H4 (cell line): ENCODE measurements at places on chromosomes 4 and X.

DNA sequence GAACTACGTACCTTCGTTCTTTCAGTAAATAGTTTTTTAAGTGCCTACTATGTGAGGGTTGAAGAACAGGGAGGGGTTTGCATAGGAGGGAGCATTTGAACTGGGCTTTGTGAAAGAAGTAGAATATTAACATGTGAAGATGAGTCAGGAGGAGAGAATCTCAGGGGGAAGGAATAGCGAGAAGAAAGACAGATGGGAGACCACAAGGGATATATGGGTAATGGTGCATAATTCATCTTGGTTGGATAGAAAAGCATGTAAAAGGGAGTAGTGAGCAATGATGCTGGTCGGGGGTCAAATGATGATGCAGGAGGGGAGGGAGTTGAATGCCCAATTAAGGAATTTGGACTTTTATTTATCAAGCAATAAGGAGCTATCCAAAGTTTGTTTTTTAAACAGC lies 52.7 kb downstream of the TMEM164 start:
- DNase-seq, result no peak

DNA sequence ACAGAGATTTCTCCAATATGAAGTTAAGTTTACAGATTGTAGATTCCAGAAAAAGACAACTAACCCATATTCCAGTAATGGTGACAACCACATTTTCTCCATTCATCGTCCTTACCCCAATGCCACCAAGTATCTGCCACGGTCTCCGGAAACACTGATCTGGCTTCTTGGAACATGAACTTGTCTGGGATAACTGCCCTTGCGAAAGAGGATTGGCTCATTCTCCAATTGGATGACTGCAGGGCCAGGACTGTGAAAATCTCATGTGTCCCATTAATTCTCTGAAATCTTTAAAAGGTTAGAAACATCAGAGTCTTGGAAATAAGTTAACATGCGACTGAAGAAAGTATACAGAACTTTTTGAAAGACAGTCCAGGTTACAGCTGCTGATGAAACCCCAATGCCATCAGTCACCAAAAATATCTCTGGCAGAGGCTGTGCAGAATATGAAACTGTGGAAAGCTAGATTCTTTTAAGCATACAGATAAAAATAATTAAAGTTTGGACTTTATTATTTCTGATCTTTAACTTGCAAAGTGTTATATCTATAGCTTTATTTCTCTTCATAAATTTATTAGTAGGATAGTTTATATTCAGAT lies 496.9 kb downstream of the PPARGC1A start:
- DNase-seq, result no peak

DNA sequence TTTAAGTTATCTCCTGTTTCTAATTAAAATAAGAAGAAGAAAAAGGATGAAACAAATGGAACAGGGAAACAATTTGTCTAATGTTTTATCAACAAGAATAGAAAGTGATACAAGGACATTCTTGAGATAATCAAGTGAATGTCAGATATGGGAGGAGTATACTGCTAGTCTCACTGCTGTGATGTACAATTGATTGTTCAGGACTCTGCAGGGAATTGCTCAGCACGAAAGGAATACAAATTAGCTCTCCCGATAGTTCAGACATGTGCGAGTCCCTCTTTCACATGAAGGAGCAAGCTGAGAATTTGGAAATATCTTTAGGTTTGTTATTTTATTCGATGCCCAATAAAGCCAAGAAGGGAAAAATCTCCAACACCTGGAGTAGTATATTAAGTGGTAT lies 57.3 kb upstream of the FSTL5 start:
- no peak for DNase-seq

DNA sequence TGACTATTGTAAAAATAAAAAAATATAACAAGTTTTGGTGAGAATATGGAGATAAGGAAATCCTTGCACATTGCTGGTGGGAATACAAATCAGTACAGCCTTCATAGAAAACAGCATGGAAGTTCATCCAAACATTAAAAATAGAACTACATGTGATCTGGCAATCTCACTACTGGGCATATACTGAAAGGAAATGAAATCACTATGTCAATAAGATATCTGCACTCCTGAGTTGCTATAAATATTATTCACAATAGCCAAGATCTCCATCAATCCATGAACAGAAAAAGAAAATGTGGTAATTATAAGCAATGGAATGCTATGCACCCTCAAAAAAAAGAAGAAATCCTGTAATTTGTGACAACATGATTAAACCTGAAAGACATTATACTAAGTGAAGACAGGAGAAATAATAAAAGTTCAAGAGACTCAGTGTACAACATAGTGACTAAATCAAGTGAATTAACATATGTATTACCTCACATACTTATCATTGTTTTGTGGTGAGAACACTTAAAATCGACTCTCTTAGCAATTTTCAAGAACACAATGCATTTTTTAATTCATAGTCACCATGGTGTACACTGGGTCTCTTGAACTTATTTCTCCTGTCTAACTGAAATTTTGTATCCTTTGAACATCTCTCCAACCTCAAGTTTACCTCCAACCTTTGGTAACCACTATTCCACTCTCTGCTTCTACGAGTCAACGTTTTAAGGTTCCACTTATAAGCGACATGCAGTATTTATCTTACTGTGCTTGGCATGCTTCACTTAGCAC lies 1703.7 kb upstream of the AGA start:
- no peak for DNase-seq

DNA sequence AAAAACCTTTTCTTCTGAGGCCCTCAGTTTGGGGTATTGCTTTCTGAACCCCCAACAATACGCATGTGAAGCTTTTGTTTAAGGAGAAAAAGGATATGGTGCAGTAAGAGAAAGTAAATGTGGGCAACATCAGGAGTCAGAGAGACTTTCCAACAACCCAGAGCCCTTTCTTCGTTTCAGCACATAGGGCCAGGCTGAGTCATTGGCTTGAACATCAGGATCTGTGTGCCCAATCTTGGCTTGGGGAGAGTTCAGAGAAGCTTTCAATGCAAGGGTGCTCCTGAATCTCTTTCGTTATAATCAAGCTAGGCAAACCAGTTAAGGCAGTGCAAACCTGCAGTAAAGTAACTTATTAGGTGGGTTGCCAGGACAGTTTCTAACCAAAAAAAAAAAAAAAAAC lies 191.2 kb downstream of the FRMPD4 start:
- DNase-seq, result no peak

DNA sequence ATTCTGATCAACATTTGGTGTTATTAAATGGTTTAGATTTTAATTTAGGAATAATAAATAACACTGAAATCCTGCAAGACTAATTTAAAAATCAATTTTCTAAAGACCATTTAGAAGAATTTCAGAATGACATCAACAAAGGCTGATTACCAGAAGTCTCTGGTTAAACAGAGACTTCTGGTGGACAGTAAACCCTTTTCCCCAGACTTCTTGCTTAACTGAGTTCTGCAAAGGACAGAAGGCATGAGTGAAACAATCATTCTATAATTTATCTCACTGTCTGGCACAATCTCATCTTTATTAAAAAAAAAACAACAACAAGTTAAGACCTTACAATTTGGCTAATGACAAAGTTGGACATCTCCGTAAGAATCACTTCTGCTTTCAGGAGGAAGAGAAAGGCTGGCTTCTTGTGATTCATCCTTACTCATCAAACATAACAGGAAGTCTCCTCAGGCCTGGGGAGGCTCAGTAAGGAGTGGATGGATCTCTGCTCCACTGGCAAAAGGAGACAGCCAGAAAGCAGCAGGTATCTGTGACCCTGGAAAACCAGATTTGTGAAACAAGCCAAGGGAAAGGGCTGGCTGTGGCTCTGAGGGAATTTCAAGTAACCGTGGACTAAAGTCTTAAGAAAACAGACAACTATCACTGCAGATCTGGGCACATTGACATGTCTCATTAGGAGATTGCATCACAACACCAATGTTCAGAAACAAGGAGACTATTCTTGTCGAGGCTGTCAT lies 908 bp upstream of the TLR6 start:
- peak; percentile 85 for DNase-seq

- no peak for DNase-seq
These were observed 9.6 kb downstream of the GTPBP6 start for GRCh38 chrX:308821-309520.

GRCh38 chr4:123649250-123649644 lies 252.7 kb downstream of the SPRY1 start:
- DNase-seq, result no peak

GRCh38 chr4:145938618-145939440 lies at the start of gene ZNF827:
Gene ZNF827, minus strand, starts transcription at chr4:145938823. Its CDS starts 416 bp downstream, at chr4:145938407.
- peak; percentile 85 for DNase-seq

GRCh38 chr4:73734530-73735001 lies 5.8 kb upstream of the CXCL8 start:
- no peak for DNase-seq

DNA sequence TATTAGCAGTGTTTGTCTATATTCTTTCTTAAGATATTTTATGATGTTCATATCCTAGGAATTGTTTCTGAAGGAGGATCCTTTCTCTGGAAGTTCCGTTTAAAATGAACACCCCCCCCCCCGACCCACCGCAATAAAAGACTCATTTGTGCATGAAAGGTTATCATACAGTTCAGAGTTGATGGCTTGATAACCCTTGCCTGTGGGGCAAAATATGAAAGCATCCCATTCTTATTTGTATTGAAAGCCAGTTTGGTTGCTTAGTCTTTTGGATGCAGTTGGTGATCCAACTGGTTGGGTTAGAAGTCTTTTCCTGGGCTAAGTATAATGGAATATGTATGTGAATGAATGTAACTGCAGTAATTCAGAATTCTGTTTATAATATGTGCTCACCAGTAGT lies 8.3 kb downstream of the INTS6L start:
- DNase-seq, result no peak

DNA sequence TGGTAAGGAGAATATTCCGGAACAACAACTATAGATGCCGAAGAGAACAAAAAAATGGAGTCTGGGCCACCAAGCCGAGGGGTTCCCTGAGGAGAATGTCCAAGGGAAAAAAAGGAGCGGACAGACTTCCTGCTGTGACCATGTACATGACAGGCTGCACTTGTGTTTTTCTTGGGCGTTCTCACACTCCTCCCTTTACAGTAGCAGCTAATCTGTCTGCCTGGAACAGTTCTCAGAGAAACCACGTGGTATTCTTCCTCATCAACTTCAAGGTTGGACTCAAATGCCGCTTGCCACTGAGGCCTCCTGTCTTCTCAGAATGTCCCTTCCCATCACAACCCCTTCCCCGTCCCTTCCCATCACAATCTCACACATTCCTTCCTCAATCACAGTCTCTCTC lies 30.8 kb upstream of the MTNR1A start:
- DNase-seq, result no peak

DNA sequence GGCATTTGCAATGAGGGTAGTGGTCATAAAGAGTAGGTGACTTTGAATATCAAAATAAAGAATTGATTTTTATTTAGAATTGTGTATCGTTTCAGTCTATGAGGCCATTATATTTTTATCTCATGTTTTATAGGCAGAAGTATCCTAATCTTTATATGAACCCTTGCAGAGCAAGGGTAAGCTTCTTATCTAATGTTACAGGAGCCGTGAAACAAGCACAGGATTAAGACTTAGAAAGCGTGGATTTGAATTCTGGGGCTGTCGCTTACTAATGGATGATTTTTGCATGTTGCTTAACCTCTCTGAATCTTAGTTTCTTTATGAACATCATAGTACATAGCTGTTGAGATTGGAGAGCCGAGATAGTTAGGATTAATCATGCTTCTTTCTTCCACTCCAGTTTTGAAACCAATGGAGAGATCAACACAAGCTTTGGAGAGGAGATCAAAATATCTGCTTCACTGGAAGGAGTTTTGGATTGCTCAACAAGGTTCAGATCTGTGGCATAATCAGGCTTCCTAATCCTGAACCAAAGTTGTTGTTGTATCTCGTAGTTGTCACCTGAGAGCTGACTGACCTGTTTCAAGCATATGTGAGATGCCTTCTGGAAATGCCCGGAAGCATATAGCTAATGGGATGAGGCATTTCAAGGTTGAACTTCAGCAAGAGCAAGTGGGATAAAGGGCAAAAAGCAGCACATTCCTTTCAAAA lies 166.9 kb upstream of the GK2 start:
- no peak for DNase-seq

DNA sequence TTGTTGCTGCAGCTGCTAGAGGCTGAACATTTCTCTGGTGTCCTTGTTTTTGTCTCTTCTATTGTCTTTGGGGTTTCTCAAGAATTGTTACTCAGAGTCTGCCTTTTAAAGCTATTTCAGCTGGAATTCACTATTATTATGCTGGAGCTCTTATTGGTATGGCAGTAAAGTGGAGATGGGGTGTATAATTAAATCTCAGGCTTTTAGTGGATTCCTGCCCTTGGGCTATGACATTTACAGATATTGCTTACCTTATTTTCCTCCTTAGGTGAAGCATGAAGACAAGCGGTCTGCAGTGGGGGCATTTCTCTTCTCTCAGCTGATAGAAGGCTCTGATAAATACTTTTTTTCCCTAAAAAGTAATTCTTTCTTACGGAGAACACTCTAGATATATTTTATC lies 1656.6 kb upstream of the IGFBP7 start:
- DNase-seq, result no peak

GRCh38 chr4:128635141-128635954 lies 174.2 kb upstream of the JADE1 start:
- DNase-seq, result peak; percentile 92

DNA sequence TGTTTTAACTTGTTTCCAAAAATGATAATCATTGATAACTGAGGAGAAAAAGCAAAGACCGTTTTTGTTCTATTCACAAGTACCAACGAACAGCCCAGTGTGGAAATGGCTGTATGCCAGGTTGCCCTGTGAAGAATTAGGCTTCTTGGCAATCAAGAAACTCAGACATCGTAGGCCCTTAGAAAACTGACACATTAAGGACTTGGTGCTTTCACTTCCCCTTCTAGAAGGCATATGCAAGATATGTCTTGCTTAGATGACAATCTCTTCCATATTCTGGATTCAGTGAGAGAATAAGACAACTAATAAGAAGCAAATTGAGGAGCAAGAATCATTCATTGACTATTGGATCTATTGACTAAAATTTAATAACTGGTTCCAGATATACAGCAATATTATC lies 56.6 kb downstream of the ANAPC10 start:
- DNase-seq, result no peak

DNA sequence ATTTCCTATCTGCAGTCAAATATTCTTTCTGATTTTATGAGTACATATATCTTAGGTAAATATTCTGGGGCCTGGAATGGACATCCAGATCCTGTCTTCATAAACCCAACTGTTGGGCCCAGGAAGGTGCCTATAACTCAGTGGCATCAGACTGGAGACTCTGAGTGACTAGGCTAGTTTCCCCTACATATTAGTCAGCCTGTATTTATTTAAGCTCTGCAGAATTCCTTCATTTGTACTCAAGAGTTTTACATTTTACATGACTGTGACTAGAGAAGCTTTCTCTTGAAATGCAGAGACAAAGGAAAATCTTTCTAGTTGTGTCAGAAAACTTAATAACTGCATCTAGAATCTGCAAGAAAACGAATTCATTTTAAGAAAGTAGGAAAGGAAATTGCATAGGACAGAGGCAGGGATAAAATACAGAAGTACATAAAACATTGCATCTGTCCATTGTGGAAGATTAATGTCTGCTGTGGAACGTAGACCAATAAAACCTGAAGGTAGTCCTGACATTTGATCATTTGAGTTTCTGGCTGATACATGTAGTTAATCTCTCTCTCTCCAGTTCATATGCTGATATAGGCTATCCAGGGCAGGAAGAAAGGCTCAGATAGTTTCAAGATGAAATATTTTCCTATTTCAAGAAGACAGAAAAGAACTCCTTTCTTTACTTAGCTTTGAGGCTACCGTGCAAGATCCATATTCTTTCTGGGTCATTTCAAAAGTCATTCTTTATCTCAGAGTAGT lies 78.2 kb downstream of the OPHN1 start:
- no peak for DNase-seq

GRCh38 chrX:70504772-70505450 lies 60.3 kb downstream of the DLG3 start:
- no peak for DNase-seq
